Activated CD4-positive, CD25-positive, alpha-beta regulatory T cell treated with anti-CD3 and anti-CD28 coated beads, Interleukin-2, amount 50 U/mL, for 16 hours (primary cell): ENCODE measurements at places on chromosomes 7 and 10.

DNA sequence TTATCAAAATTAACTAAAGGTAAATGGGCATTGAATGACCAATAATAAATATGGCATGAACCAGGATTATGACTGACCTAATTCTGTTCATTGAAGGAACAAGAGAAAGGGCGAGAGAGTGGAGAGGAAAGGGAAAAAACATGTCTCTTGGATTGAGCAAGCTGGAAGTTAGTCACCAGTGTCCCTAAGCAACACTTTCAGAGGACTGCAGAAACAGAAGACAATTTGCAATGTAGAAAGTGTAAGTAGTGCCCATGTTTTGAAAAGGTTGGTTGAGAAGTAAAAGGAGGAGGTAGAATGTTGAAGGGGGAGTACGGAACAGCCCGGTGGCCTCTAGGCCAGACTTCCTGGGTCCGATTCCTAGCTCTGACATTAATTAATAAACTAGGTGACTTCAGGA is 94.6 kb downstream of the FAS start:
- DNase-seq = no peak

- no peak for DNase-seq
These were observed 247.5 kb downstream of the FOXP2 start for GRCh38 chr7:114662002-114662677.

DNA sequence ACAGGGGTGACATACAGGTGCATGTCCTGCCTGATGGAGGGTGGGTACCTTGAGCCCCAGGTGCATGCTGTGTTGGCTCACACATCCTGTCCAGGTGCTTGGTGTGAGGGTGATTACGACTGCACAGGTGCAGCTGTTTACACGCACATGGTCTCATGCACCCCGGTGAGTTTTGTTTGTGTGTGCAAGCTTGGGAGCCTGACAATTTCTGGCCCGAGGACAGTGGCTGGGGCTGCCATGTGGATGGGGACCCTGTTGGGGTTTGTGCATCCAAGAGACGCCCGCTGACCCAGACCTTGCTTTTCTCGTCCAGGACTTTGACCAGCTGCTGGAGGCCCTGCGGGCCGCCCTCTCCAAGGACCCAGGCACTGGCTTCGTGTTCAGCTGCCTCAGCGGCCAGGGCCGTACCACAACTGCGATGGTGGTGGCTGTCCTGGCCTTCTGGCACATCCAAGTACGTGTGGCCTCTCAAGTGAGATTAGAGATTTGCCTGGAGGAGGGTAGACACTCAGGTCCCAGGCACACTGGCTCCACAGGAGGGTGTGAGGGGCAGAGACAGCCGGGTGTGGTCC is 61.7 kb downstream of the PRF1 start:
- no peak for DNase-seq

DNA sequence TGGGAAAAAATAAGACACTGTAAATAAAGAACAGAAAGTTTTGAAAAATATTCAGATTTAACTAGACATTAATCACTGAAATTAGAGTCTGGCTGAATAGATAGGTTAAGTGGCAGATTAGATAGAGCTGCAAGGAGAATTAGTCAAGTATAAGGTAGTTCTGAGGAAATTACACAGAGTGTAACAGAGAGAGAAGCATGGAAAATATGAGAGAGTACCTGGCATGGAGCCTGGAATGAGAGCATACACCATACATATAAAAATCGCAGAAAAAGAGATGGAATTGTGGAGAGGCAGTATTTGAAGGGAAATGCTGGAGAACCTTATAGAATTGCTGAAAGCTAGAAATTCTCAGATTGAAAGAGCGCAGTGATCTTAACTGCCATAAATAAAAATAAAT is 46.9 kb downstream of the ZNRF2 start:
- DNase-seq = no peak

DNA sequence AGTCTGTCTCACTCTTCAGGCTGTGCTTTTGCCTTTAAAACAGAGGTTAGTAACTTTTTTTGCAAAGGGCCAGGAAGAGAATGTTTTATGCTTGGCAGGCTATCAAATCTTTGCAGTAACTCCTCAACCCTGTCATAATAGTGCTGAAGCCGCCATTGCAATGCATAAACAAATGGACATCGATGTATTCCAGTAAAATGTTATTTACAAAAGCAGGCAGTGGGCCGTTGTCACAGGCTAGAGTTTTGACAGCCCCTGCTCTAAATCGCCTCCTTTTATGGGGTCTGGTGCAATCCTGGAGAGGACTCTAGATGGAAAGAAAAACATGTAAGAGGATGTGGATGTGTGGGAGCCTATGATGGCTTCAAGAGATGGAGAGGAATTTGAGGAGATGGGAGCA is 568.3 kb downstream of the TYW1 start:
- DNase-seq = no peak

DNA sequence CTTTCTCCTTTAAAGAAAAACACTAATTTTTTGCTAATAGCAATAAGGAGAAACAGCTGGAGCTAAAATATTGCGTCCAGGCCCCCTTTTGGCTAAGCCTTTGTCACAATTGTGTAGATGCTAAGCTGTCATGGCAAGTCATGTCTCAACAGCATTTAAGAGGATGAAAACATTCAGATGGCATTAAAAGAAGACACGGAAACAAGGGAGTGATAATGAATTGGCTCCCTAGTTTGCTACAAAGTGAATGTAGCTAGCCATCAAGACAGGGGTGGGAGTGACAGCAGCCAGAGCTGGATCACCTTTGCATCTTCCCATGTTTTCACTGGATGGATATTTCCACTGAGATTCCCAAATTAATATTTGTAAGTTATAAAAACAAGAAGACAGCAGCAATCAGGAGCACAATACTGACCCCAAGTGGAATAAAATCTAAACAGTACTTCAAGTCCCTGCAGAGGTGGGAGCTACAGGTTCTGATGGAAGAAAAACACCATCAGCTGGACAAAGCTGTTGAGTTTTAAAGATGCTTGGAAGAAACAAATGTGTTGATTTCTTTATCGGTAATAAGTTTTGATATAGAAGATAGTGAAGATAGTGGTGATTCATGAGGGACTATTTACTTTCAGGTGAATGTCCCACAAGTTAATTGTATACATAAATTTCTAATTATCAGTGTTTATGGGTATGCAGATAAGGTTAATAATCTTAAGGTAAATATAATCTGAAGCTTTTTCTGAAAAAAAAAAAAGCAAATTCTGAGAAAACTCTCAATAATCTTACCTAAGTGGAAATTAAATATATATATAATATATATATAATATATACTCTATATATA is 129.4 kb downstream of the SLC16A9 start:
- no peak for DNase-seq

DNA sequence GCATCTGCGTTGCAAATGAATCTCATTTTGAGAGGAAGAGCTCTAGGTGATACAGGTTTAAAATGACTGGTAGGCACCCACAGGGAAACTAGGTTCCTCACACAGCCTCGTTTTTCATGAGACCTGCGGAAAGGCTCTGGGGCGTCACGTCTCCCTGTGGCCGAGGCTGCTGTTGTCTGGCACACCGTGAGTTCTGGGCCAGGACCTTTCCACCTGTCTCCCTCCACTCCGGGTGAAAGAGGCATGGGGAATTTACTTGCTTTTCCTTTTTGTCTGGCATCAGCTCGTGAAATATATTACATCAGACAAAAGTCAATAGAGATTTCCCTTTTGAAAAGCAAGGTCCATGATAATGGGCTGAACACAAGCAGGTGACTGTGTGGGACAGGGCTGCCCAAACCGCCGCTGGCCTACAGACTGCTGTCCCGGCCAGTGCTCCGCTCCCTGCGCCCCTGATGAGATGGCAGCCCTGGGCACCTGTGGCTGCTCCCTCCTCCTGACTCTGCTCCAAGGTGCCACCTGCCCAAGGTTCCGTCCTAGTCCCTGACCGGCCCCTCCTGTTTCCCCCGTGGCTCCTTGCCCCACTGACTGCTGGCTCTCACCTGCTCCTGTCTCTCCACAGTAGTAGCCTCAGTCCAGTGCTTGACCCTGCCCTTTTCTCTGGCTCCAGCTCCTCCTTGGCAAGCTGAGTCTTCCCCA is 109.6 kb downstream of the NKX6-2 start:
- DNase-seq = no peak

DNA sequence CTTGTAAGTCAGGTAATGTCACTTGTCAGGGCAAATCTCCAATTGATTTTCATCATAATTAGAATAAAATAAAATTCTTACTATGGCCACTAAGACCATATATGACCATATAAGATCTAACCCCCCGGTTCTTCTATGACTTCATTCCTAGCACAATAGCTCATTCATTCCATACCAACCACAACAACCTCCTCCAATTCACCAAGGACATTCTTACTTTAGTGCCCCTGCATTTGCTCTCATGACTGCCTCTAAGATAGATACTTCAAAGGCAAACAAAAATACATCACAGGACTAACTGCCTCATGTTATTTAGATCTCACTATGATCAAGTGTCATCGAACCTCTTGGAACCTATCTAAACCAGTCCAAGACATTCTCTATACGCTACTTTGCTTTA is 90.8 kb downstream of the SNX13 start:
- DNase-seq = no peak

DNA sequence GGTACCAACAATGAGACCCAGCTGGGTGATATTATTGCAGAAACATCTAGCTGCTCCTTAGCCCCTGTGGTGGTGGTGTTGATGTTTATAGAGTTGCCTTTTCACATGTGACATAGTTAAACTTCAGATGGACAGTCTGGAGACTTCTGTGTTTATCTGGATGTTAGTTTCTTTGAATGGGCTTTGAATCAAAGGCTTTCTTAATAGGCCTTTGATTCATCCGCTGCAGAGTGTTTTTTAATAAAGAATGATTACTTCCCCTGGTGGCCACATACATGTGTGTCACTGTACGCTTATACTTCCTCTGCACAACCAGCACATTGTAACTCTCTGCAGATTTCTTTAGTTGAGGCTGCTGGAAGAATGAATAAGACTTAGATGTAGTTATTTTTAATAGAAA is 221.0 kb downstream of the DYNC1I1 start:
- DNase-seq = no peak

DNA sequence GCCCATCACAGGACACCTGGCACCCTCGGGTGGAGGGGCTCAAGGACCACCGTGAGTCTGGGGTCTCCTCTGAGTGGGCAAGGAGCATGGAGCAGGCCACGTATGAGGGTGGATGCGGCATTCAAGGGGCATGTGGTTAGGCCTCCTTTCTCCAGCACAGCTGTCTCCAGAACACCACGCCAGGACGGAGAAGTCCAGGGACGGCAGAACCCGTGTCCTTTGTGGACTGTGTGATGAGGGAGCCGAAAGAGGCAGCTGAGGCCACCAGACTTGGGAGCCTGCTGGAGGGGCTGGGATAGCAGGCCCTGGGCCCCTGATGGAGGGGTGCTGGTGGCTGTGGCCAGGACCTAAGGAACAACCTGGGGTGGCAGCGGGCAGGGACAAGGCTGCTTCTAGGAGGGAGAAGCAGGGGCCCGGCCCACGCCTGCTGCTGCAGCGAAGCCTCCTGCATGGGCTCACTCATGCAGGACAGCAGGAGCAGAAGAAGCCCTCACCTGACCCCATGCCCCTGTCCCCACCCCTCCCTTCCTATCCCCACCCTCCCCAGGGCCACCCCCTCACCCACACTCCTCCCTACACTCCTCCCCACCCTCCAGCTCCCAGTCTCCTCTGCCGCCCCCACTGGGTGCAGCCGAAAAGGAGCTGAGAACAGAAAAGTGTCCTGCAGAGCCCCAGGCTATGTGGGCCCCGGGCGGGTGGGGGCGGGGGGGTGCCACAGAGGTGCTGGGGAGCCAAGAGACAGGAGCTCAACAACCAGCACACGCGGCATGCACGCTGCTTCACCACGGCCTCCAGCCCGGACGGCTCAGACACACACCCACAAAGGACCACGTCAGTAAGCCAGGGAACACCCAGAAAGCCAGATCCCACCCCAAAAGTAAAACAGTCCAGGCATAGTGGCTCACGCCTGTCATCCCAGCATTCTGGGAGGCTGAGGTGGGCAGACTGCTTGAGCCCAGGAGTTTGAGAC is 29.7 kb downstream of the ZFAND2A start:
- no peak for DNase-seq

GRCh38 chr7:50782375-50783208 is at the start of gene GRB10:
GRB10 (minus strand) TSS chr7:50782896; CDS start chr7:50732322, 50,574 bp downstream.
- no peak for DNase-seq

DNA sequence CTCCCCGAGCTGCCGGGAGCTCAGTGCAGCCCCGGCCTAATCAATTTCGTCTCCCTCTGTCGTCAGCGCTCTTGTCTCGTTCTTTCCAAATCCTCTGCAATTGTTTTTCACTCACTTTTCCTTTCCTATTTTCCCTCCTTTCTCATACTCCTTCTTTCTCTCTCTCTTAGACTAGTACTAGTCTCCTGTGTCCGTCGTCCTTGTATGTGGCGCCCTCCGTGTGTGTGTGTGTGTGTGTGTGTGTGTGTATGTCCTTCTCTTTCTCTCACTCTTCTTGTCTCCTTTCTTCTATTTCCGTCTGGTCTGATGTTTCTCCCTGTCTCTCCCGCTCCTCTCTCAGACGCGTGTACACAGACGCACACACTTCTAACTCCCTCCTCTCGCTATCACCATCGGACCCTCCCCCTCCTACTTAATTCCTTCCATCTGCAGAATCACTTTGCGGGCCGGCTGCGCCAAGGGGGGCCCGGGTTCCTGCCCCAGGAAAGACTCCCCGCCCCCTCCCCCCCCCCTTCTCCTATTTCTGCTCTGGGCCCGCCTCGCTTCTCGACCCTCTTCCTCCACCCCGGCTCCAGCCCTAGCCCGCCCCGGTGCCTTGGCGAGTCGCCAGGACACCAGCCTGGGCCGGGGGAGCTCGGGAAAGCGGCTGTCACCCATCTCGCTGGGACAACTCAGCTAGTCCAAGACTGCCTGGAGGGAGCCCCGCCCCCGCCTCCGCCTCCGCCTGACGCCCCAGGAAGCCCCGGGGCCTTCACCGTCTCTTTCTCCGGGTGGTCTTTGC is 743 bp upstream of the ZCCHC24 start:
- no peak for DNase-seq

GRCh38 chr10:44761076-44761475 is 150.1 kb upstream of the TMEM72 start:
- DNase-seq = no peak

DNA sequence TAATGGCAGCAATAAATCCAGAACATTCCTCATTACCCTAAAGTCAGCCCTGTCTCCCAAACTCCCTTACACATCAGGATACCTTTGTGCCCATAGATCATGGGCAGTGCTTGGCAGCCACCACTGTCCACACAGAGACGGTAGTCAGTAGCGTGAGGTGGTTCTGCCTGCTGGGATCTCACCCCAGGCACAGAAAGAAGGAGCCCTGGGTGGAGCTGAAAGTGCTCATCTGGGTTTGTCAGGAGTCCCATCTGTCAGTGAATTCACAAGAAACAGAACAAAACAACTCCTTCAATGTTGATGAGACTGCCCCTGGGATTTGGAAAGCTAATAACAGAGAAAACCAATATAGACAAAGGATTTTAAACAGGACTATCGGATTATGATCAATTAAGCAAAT is 90.2 kb upstream of the PRSS58 start:
- no peak for DNase-seq

DNA sequence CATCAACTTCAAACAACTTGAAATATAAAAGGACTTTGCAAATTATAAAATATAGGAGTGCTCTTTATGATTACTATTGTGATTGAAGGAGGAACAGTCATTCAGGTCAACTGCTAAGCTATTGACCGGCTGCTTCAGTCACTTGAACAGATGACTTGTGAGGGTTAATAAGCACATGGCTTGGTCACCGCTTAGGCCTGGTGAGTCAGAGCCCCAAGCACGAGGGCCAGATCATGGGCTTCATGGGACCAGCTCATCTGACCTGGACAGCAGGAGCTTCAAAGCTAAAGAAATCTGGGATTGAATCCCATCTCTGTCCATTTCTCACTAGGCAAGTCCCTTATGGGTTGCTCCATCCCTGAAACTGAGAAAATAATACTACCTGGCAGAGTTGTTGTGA is 60.4 kb upstream of the ADO start:
- DNase-seq = no peak
